ENCODE measurements at places on chromosomes 2 and 18.
A peak's percentile ranks its signal among the peaks of the same experiment; 100 is the strongest.

DNA sequence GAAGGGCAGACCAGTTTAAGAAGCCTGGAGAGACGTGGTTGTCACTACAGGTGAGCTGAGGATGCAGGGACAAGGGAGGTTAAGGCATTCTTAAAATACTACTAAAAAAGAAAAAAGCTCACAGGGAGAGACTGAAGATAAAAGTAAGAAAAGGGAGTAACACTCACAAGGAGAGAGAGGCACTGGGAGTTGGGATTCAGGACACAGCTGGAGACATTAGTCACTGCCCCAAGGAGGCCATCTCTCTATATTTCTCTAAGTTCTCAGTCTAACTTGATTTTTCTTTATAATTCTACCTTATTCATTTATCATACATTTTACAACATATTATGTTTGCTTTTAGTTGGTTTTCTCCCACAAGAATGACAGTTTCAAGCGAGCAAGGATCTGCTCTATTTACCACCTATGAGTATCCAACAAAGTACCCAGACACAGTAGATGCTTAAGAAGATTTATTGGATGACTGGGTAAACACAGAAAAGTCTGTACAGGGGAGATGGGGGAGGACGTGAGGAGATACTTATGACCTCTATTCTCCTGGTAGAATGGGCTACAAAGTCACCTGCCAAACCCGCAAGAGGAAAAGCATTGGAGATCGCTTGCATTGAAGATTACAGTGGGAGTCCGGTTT lies 2.2 kb downstream of the SERPINE2 start:
- DNase-seq: no peak

GRCh38 chr2:157468931-157469708 lies 25.2 kb upstream of the CYTIP start:
- DNase-seq: peak; percentile 70

DNA sequence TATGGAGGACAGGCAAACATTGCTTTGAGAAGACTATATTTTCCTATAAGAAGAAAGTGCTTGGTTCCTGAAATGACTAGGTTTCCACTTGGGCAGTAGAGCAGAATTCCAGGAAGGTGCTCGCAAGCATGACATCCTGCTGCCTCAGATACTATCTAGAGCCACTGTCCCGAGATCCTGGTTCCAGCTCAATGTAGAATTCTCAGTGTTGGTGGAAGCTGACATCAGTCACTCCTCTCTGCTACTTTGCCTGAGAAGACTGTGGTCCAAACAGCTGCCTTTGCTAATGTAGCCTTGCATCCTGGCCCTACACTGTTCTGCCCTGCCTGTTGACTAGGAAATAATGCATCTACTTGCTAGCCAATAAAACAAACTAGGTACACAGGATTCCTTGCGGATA lies 50.0 kb upstream of the ITGA6 start:
- no peak for DNase-seq

DNA sequence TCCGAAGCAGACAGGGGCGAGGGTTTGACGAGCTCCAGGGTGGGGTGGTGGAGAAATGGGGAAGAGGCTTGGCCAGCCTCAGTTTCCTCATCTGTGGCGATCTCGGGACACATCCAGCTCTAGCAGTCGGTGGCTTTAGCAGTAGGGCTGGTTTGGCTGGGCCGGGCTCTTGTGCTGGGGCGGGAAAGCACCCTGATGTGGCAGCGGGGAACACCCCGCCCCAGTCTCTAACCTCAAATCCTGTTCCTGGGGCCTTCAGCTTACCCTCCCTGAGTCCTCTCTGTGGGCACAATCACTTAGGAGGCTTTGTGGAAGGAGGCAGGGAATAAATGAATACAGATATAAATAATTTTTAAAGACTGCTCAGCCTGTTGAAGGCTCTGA lies 26.5 kb upstream of the MCFD2 start:
- DNase-seq: peak; percentile 47

GRCh38 chr2:74499940-74500577 lies 656 bp upstream of the LBX2 start:
- DNase-seq: no peak

DNA sequence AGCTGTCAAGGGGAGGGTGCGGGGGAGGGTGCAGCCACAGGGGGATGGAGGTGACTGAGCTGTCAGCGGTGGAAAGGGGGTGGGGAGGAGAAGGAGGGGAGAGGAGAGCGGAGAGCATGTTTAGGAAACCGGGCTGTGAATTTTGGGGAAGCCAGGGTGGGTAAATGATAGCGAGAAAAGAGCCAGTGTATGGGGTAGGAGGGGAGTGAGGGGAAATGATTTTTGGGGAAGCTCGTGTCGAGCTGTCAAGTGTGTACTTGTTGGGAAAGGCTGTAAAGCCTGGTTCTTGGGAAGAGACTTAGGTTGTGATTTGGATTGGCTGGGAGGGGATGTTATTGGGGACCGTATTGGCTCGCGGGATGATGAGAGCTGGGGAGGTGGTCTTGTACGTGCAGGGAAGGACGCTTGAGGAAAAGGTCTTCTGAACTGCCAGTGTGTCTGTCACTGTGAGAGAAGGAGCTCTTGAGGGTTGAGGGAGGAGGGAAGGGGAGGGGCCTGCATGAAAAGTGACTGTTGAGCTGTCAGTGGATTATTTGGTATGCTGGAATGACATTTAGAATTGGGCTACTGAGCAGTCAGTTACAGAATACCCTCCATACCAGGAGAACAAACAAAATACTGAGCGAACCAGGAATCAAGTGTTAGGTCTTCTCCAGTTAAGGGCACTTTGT lies 1.0 kb downstream of the UBR3 start:
- DNase-seq: peak; percentile 64

DNA sequence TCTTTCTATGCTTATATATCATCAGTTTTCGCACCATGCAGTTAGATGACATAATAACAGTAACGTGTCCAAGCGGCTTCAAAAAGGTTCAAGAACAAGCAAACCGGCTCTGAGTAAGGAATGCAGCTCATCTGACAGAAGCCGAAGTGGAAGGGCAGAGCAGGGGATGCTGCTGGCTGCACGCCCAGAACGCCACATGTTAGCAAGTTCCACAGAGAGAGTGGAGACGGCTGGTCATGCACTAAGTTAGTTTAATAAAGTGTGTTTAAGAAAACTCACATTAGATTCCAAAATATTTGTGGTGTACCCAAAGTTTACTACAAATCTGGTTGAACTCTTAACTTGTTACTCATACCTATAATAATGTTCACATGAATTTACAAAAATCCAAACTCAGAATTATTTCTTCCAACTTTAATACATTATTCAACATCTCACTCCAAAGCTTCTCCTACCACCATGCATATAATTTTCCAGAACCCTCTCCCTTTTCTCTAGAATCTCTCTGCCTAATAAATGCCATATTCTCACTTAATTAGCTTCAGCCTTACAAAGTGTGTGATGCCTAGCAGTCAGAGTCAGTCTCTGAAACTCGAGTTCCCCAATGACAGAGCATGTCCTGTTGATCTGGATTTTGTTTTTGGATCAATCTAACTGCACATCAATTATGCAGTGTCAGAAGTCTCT lies 170.0 kb downstream of the DNAH7 start:
- DNase-seq: no peak

GRCh38 chr2:183035298-183035953 lies 2.8 kb downstream of the NCKAP1 start:
- no peak for DNase-seq

DNA sequence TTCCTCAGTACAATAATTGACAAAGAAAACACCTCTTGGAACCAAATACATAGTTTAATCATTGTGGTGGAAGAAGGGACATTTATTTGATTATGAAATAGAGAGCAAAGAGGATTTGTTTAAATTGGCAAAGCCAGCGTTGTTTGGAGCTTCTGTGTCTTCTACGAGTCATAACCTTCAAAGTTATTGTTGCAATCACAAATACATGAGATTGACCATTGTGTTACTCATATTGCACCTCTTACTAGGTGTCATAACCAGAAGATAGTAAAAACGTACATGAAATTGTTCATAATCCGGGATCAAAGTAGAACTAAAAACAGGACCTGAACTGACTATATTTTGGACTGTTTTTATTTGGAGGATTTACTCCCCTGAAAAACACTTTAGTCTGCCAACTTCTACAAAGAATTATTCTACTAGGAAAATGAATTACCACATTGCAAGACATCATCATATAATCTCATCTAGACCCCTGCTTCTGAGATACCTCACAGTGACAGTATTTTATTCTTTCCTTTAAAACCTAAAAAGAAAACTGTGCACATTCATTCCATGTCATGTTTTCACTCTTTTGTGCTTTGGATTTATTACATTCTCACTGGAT lies 151.7 kb upstream of the KLF7 start:
- no peak for DNase-seq

- DNase-seq: no peak
Observed at GRCh38 chr2:176758426-176758825, 454.2 kb upstream of the HNRNPA3 start.
